NCI-H524 treated with DMSO at 0.1 percent for 48 hours (cell line): ENCODE measurements at places on chromosomes 3 and 15.

DNA sequence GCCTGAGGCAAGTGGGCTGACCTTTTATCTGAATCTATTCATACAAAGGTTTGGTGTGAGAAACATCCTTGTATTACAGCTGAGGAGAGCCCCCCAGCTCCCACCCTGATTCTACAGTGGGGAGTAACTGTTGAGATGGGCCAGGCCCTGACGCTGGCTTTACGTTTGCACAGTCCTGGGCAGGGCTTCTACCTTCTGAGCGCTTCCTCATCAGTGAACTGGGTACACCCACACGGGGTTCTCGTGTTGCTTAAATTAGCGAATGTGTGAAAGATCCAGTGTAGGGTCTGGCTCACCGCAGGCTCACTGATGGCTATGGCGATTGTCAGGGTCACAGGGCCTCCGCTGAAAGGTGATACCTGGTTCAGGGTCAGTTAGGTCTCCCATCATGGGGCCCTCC is 7.3 kb upstream of the GHRL start:
- no peak for DNase-seq

DNA sequence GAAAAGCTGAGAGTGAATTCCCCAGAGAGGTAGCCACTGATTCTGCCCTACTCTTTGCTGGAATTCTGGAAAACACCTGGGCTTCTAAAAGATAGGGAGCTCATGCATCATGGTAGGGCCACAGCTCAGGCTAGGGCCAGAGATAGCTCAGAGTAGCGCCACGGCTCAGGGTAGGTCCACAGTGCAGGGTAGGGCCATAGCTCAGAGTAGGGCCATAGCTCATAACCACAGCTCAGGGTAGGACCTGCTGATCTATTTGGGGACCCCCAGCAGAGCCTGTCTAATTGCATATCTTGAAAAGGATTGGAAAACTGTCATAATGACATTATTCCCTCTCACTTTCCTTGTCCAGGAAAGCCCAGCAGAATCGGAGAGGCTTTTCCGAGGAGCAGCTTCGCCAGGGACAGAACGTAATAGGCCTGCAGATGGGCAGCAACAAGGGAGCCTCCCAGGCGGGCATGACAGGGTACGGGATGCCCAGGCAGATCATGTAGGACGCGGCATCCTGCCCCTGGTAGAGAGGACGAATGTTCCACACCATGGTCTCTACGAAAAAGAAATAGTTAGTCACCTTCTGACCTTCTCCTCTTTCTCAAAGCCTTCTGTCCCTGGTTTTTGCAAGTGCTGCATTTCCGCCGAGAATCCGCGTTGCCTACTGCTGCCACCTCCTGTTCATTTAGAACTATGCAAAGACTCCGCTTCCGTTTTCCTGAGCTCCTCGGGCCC is 14.5 kb downstream of the TAGLN3 start:
- no peak for DNase-seq

DNA sequence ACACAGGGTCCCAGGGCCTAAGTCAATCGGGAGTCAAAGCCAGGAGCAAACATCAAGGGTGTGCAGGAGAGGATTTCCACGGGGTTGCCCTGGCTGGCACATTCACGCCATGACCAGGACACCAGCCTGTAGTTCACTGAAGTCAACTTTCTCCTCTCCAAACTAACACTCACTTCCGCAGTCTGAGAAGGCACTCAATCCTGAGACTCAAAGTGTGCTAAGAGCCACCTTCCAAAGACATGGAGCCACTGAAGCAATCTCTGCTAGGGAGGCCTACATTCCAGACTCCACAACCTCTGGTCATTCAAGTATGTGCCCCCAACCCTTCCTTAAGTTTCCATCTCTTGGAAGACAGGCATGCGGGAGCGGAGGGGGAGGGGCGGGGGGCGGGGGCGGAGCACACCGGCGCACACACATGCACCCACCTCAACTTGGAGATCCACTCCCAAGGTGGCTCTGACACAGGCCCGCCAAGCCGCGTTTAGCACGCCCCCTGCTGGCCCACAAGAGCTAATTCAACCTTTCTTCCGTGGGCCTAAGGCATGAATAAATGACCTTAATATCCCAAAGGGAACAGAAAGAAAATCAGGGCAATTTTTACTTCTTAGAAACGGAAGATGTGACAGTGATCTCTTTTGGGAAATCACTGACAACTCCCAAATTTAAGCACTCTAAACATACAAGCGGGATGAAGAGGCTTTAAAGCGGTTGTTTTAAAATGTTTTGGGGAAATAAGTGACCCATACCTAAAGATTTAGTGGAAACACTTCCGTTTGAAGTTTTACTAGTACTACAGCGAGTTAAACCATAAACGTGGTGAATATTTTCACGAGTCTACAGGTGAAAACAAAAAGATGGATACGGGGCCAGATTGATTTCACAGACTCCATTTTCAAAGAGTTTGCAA is 162.5 kb upstream of the CHRNA7 start:
- peak; percentile 14 for DNase-seq

DNA sequence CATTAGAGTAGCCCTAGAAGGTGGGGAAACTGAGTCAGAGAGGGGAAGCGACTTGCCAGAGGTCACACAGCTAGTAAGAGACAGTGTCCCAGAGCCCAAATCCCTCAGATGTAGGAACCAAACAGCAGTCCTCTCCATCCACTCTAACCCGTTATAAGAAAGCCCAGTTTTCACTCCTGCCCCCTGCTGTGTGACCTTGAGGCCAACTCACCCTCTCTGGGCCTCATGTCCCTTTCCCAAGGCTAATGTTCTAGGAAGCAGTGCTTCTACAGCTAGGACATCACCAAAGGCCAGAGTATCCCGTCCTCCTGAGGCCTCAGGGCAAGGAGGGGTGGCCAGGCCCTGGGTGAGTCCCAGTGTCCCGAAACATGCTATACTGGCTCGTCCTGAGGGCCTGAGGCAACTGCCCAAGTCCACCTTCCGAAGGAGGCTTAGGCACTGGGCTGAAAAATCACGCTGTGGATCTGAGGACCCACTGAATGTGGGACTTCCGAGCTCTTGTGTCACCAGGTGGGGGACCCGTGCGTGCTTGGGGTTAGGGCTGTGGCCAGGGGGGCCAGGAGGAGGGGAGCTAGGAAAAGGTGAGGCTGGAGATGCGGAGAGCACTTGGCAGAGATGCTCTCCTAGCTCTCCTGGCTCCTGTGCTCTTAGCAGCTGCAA is 109.2 kb upstream of the SLC6A11 start:
- no peak for DNase-seq
